ENCODE measurements at places on chromosomes 13 and 19. TPM values are rescaled to one million over a fixed set of nuclear protein-coding genes. Genes with fewer than 3 reads are reported as not detected.

DNA sequence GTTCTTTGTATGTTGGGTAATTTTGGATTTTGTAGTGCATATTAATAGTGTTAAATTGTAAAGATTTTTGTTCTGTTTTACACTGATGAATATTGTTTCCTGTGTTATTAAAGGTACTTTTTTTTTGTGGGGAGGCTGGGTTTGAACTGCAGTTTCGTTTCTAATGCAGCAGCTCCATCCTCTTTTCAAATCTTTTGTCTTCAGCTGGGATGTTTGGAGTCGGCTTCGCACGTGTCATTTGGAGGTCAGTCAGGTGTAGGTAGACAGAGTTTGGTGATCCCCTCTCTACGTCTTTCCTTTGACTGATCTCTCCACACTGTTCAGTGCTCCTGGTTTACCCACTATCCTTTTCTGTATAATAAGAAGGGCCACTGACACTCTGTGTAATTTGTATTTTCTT lies 30.3 kb downstream of the TDRD3 start:
- no peak for DNase-seq

GRCh38 chr19:7505682-7506384 lies 10.1 kb upstream of the ZNF358 start:
- no peak for DNase-seq

GRCh38 chr19:55336101-55336500 lies 3.6 kb upstream of the KMT5C start:
- no peak for DNase-seq

ZNF69 gene
- total RNA-seq = 4.0 TPM

GRCh38 chr19:10898633-10899032 lies 27.3 kb downstream of the CARM1 start:
- DNase-seq = no peak

DNA sequence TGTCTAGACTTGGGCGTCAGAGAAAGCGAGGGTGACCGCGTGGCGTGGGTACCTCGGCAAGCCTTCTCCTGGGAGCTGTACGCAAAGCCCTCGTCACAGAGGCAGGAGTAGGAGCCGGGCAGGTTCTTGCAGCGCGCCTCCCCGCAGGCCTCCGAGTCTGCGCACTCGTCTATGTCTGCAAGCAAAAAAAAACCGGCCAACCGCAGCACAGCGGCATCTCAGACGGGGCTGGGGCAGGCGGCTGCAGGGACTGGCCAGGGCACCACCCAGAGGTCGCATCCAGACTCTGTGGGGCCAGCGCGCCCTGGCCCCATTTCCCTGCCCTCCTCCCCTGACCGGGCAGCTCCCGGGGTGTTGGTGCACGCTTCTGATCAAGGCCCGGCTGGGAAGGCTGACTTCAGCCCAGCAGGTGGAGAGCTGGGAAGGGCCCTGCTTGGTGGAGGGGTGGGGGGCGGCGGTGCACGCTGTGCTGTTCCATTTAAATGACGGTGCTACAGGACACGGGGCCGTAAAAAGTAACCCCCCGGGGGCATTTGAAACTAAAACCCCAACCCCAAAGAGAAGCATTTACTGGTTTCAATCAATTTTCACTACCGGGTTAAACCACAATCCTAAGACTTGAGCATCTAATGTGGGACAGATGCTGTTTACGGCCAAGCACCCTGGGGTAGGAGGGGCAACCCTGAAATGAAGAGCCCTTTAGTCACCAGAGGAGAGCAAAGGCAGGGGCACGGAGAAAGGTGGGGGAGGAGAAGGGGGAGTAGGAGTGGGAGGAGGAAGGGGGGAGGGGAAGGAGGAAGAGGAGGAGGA lies 28.2 kb downstream of the GAS6 start:
- no peak for DNase-seq

GRCh38 chr19:42831221-42832019 lies 48.1 kb downstream of the PSG1 start:
- DNase-seq = no peak

DNA sequence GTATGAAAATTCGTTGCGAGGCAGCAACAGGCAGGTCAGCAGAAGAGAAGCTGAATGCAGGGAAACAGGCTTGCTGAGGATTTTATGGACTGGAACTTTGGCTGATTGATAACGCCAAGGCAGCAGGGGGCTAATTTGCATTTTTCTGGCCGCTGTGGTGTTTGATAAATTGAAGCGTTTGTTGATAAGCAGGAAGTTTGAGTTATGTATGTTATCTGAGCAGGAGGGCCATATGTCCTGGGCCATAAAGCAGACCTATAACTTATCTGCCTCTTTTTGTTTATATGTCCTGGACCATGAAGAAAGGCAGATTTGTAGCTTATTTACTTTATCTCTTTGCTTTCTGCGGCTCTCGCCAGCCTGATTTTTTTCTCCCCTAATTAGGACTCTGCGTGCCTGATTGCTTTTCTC lies 65.9 kb downstream of the ZNF627 start:
- DNase-seq = no peak

DNA sequence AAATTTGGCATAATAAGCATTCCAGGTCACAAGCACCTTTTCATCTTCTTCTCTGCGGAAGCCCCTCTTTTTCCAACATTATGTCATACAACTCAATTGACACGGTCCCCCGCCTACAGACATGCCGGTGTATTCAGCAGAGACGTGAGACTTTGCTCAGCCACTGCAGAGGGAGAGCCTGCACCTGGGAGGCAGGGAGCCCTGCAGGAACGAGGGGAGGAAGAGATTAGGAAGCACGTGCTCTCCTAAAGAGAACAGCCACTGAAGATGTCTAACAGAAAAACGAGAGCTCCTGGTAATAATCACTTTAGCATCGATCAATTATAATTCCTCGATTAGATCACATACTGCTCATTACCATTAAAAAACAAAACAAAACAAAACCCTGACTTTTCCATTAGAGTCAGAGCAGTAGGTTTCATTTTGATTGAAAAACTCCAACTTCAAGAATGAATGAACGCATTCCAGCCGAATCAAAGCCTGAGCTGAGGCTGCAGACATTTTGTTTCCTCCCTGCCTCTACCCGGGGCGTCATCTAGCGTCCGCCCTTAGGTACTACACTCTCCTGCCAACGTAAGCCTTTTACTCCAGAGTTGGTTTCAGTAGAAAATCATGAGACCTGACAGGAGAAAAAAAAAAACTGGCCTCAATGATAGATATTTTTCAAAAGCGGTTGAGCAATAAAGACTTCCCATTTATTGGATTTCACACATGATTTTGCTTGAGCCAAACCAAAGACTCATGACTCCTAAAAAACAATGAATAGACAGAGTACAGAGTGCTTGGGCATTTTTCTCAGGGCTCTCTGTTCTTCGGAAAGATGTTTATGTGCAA lies 194.5 kb downstream of the KATNAL1 start:
- DNase-seq = peak; percentile 93

LILRB1 gene
- total RNA-seq = 8.2 TPM

DNA sequence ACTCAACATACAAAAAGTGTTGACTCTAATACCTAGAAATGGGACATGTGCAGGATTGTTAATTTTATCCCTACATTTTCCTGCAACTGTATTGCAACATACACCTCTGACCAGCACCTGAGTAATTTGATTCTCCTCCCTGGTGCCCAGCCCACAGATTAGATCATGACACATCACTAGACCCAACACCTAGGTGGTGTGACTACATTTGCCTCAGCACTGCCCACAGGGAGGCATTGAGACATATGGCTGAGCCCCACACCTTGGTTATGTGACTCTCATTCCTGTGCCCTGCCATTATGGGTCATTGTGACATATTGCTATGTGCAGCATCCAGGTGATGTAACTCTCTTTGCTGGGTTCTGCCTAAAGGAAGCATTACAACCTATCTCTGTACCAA lies 13.2 kb upstream of the ZNF254 start:
- no peak for DNase-seq

DNA sequence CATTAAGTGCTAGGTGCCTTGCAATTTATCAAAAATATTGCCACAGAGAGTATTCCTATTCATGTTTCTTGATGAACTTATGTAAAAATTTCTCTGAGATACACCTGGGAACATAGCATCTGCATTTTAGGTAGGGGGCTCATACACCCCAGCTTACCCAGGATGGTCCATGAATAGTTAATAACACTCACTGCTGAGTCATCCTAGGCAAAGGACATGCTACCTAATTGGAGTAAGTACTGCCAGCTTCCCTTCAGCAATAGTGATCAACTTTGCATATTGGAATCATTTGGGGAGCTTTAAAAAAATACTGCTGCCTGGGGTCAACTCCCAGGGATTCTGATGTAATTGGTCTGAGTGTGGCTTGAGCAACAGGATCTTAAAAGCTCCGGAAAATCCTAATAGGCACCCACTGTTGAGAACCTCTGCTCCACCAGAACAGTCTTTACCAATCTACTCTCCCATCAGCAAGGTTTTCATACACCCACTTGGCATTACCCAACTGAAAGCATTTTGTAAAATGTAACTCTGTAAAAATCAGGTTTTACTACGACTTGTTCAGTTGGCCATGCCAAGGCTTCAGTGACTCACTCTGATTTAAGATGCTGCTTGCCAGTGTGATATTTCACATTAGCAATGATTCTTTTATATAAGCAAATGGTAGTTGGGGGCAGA lies 67.2 kb upstream of the FNDC3A start:
- DNase-seq = no peak

- no peak for DNase-seq
These were observed 102.7 kb downstream of the KDM4B start for GRCh38 chr19:5071579-5071978.

PSG2 gene
- total RNA-seq = not detected

DNA sequence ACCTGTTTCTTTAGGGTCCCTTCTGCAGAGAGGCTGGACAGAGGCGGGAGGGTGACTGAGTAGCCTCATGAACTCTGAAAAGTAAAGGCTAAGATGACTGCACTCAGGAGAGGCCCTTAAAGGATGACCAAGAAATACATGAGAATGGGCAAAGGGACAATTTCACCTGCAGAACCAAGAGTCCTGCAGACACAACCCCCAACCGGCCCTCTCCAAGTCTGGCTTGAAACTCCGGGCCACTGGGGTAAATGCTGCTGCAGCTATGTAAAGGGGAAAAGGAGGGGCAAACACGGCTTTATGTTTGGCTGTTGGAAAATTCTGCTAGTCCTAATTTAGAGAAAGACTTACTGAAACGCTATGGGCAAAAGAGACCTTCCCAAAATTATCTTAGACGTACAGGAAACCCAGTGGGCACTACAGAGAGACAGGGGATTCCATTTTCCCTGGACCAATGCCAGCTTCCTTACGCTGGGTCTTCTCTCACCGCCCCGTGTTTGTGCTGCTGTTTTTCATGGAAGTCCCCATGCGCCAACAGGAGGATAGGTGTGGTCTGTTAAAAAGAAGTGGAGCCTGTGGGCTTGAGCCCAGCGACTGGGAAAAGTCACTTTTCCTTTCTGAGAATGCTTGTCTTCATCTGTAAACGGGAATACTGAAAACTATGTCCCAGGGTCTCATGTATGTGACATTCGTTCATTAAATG lies 10.6 kb downstream of the COL4A2 start:
- peak; percentile 62 for DNase-seq
